ENCODE measurements at places on chromosomes 3 and 15.

GRCh38 chr15:84805221-84805620 lies 11.9 kb upstream of the ALPK3 start:
- DNase-seq: no peak

- no peak for DNase-seq
Measured at GRCh38 chr15:83061680-83062079, 5.4 kb downstream of the BTBD1 start.

DNA sequence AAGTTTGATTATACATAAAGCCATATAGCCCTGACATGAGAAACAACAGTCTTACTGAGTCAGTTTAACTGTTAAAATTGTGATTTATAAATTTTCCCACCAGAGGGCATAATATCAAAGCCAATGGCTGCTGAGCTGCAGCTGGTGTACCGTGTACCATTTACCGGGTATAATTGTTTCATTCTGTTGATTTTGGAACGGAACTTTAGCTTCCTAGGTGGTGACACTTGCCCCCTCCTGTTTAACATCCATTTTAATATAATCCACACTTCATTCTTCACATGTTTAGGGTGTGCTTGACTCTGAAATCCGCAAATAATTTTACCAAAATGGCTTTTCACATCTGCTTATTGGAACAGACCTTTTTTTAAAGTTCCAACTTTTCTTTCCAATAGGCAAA lies 72.8 kb downstream of the SLC9A9 start:
- no peak for DNase-seq

DNA sequence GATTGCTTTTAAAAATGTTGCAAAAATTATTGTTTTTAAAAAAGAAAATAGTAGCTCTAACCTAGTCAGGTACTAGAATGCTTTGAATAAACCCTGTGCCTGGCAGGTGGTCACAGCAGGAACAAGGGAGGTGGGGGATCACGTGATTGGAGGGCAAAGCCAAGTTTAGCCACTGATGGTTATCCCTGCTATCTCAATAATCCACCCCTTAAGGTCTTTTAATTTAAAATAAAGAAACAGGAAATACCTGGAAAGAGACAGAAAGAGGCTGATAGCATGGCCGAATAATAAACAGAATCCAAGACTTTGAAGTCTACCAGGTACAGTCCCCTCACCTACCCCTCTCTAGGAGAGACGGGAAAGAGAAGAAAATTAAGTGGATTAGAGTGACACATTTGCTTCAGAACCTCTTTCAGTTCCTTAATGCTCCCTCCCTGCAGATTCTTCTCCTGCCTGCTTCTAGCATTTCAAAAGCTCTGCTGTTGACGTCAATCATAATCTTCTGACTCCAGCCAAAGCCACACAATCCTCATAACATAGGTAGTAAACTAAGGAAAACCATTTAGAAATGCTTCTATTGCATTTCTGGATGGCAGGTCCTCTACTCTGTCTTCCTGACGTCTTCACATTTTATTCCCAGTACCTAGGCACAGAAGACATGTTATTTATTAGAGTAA lies 303.4 kb upstream of the MME start:
- no peak for DNase-seq

Data from activated CD4-positive, alpha-beta T cell treated with anti-CD3 and anti-CD28 coated beads for 24 hours (primary cell).